H9 (cell line): ENCODE measurements at places on chromosomes 2 and 18.
A peak's percentile ranks its signal among the peaks of the same experiment; 100 is the strongest.

DNA sequence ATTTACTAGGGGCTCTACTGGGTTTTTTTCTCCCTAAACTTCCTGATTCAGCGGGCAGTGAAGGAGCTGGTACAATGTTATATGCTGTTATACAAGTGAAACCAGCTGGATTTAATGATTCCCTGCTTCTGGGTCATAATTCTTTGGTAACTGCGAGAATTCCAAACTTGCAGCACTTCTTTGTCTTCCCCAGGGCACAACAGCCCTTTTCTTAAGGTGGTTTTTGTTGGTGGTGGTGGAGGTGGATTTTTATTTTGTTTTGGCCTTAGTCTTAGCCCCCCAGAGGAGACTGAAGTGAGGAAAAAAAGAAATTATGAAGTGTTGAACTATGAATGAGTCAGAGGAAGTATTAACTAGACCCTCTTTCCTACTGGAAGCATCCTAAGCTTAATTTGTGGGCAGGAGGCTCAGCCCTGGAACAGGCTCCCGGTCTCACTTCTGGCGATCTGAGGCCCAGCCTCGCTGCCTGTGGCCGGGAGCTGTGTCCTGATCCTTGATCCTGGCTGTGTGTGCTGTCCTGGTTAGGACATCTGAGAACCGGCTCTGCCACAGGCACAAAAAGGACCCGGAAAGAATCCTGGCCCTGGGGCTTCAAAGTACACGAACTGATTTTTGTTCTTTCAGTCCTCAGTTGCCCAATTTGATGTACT is 141.9 kb downstream of the LYPD6B start:
- DNase-seq, result no peak

GRCh38 chr2:127733816-127734537 is 32.7 kb downstream of the SFT2D3 start:
- DNase-seq, result no peak

GRCh38 chr2:240400371-240401161 is 34.9 kb upstream of the GPC1 start:
- DNase-seq, result peak; percentile 24

- DNase-seq, result no peak
These were observed 12.0 kb upstream of the IAH1 start for GRCh38 chr2:9462313-9462712.

GRCh38 chr18:23877371-23877770 is 137.2 kb upstream of the TTC39C start:
- DNase-seq, result no peak

DNA sequence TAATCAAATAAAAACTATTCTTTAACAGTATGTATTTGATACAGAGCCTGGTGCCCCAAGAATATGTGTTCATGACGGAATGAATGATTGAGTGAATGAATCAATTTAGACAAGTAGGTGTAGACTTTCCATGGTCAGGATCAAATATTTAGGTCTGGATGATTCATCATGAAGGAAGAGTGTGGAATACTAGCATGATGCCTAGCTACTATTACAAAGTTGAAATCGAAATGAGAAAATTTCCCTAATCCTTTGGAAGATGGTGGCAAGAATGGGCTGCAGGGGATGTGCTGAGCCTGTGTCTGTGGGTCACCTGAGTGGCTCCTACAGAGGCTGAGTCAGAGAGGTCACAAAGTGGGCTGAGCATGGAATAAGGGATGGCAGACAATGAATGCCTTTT is 3.1 kb upstream of the MALT1 start:
- no peak for DNase-seq

GRCh38 chr2:138356178-138356577 is 145.4 kb upstream of the SPOPL start:
- DNase-seq, result no peak

- DNase-seq, result peak; percentile 77
These were observed 220.4 kb downstream of the ZNF516 start for GRCh38 chr18:76274468-76275289.

GRCh38 chr2:457792-458424 is 170.0 kb upstream of the ALKAL2 start:
- no peak for DNase-seq

GRCh38 chr18:46336278-46337111 is 232.3 kb downstream of the HAUS1 start:
- no peak for DNase-seq

GRCh38 chr2:126172631-126173184 is 483.2 kb upstream of the GYPC start:
- no peak for DNase-seq

- DNase-seq, result no peak
These were observed 120.8 kb upstream of the ODC1 start for GRCh38 chr2:10568736-10569432.

- peak; percentile 15 for DNase-seq
These were observed 28.8 kb downstream of the STEAP3 start for GRCh38 chr2:119252186-119253113.

DNA sequence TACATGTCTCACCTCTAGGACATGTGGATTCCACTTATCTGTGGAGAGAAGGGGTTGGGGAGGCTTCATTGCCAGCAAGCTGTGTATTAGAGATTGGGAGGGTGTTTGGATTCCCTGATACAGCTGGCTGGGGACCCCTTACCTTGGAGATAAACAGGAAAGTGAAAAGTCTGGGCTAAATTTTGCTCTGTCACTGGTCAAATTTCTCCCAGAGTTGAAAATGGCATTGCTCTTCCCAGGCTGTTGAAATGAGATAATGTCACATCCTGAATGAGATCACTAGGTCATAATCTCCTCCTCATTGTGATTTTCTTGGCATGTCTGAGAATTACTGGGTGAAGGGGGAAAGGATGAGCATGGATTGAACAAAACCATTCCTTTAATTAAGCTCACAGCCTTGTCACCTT is 265.0 kb upstream of the PARD3B start:
- DNase-seq, result no peak

DNA sequence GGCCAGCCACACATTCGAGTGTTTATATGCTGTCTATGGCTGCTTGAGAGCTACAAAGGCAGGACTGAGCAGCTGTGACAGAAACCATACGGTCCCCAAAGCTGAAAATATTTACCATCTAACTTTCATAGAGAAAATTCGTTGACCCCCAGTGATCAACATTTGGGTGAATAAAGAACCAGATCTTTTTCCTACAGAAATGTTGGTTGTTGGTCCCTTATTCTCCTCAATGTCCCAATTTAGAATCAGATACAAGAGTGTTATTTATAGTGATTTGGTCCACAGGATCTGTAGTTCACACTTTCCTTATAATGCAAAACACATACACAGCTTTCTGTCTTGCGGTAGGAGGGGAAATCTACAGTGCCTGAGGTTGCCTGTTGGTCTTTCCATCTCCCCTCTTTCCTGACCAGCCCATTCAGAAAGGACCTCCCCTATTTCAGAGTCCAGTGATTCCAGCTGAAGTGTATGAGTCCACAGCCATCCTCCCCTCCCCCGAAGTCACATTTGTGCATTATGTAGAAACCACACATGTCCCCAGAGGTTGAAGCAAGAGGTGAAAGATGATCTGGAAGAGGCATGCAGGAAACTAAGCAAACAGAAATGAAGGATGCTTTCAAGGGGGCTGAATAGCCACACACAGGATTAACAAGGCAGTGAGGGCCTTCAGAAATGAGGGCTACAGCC is 61.9 kb downstream of the SPRED2 start:
- DNase-seq, result no peak

DNA sequence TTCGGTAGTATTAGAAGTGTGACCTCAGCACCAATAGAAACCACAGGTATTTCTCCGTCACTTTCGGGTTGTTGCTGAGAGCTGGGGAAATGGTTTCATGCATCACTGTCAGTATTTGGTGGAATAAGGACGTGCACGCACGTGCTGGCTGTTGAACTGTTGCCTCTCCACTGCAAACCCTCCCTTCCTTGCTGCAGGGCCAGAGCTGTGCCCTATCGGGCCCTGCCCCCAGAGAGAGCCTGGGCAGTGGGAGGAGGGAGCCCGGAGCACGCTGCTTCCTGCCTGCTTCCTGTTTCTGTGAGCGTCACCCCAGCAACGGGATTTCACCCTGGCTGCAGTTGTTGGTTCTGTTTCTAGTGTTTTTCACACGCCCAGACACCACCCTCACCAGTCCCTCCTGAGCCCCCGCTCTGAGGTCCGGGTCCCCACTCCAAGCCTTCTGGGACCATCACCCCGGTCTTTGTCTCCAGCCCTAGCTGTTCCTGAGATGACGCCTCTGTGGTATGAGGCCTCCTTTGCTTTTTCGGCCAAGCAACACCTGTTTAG is 47.4 kb downstream of the LRRFIP1 start:
- DNase-seq, result peak; percentile 82

DNA sequence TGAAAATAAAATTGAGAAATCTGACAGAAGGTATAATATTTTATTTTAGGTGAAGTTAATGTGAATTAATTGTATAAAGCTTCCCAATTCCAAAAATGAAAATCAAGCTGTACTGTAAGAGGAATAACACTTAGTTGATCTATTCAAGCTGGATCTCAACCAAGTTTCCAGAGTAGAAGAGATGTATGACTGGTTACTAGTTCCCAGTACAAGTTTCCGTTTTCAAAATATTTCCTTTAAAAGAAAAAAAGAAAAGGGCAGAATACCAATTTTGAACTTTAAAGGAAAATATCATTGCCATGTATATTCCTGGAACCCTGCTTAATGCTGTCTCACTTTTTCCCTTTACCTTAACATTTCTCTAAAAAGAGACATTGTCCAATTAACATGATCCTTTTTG is 308.5 kb downstream of the IRS1 start:
- no peak for DNase-seq

- DNase-seq, result no peak
These were observed at the start of gene CYTIP for GRCh38 chr2:157443795-157444640. CYTIP (minus strand) TSS chr2:157444089; CDS start chr2:157444020, 69 bp downstream.

GRCh38 chr2:147275943-147276342 is 568.9 kb upstream of the ACVR2A start:
- peak; percentile 49 for DNase-seq

DNA sequence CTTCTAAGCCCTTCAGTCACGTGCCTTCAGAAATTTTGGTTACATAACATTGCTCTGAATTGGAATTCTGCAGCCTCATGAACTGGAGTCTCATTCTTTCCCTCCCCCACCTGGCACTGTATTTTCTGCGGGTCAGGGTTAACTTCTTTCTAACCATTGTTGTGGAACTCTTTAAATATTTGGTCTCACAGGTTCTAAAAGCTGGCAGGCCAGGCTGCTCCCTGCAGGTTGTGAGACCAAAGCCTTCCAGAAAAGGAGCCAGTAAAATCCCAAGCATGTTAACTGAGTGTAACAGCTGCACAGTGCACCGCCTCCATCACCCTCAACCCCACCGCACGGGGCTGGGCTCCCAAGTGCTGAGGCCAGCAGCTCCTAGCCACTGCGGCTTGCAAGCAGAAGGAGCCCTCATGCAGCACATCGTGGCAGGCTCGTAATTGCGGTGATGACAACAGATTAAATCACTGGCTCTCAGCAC is 174.1 kb upstream of the ALPP start:
- DNase-seq, result no peak

DNA sequence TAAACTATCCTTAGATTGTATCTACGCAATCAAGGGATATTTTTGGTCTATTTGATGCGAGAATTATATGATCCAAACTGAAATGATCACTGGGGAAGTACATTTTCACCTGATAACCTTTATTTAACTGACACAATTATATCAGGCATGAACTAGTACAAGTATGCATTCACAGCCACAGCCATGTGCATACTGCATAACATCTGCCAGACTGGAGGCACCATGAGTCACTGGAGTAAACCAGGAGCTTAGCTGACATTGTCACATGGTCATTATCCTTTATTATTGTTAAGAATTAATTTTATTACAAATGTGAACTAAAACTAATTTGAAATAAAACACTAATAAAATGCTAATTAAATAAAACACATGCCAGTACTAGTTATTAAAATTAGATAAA is 1127.1 kb downstream of the DPP10 start:
- DNase-seq, result no peak

DNA sequence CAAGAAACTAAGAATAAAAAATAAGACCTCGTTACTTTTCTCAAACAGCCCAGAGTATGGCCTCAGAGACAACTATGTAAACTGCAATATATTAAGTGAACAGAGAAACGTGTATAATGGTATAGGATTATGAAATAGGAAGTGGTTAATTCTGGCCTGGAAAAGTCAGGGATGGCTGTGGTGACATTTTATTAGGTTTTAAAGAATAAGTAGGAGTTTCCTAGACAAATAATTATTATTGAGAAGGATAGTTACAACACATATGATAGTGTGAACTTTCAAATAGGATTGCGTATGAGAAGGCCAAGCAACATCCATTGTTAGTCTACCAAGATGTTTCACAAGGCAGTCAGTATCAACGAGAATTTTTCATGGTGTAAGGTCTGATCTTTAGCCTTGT is 244.1 kb downstream of the LPIN1 start:
- no peak for DNase-seq

DNA sequence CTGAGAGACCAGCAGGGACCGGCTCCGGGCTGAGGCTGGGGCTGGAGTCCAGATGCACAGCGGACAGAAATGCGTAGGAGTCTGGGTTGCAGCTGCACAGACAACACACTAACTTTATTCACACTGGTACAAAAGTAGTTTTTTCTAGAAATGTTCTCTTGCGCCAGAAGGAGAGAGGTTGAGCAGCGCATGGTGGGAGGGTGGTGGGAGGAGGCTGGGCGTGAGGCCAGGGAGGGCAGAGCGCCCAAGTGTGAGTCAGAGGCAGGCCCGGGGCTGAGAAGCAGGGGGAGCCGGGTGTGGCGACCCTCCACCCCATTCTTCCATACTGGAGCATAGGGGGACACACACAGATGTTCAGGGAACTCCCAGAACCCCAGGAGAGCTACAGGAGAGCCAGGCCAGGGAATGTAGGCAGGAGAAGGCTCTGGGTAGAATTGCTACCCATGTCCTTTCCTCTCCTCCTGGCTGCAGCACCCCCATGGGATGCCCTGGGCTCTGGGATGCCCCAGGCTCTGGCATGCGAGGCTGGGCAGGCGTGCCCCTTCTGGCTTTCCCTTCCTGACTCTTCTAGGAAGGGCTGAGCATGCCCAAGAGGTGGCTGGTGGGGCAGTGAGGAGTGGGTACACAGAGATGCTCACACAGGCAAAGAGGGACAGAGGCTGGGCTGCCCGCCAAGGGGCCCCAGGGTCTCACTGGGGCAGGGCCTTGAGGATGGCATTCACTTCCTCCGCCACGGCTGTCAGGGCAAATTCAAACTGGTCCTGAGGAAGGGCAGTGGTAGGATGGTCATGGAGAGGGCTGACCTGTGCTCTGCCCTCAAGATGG is 10.6 kb downstream of the DNAJB2 start:
- no peak for DNase-seq

DNA sequence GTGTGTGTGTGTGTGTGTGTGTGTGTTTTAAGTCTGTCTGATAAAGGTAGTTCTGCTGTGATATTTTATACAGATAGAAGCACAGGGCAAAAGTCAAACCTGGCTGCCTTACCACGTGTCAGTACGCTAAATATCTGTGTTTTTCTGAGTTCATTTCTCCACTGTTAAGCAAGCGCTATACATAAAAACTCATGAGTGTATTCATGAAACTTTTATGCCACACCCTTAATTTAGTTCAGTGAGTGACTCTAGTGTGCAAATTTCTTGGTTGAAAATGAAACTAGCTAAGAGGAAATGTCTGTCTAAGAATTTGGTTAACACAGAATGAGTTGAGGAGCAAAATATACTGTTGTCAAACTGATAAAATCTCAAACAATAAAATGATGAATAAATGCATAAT is 11.2 kb downstream of the CASP10 start:
- DNase-seq, result no peak
